ENCODE measurements at places on chromosomes 4 and X. TPM values are rescaled to one million over a fixed set of nuclear protein-coding genes. Genes with fewer than 3 reads are reported as not detected.

- DNase-seq = no peak
These were observed 29.9 kb upstream of the CXXC4 start for GRCh38 chr4:104524591-104524990.

GRCh38 chrX:121151293-121151692 is 103.9 kb downstream of the GLUD2 start:
- no peak for DNase-seq

GRCh38 chr4:156475322-156475721 is 496.3 kb downstream of the PDGFC start:
- DNase-seq = no peak

- no peak for DNase-seq
These were observed 40.2 kb upstream of the HGFAC start for GRCh38 chr4:3401436-3402171.

- no peak for DNase-seq
These were observed 38.5 kb downstream of the SLC9B1 start for GRCh38 chr4:102981005-102981404.

AFP gene
- not detected for total RNA-seq

REELD1 gene
- 0.78 TPM for total RNA-seq

PAGE1 gene
- total RNA-seq = not detected

HSFX1 gene
- total RNA-seq = 4.3 TPM

RPA4 gene
- 2.9 TPM for total RNA-seq

WDR17 gene
- 6.3 TPM for total RNA-seq

Data from body of pancreas (tissue), 4 donors.